ENCODE measurements at places on chromosomes 4 and X. TPM values are rescaled to one million over a fixed set of nuclear protein-coding genes. Genes with fewer than 3 reads are reported as not detected.

MSX1 gene
- total RNA-seq, result 7.5 TPM

TBC1D19 gene
- total RNA-seq, result 4.5 TPM

FGB gene
- total RNA-seq, result 0.36 TPM

CTAG1B gene
- not detected for total RNA-seq

MID2 gene
- total RNA-seq, result 19.2 TPM

KDR gene
- 0.63 TPM for total RNA-seq

NAP1L2 gene
- total RNA-seq, result 8.6 TPM

DCLK2 gene
- total RNA-seq, result 1.2 TPM

TMPRSS11B gene
- total RNA-seq, result not detected

GRCh38 chr4:105140684-105141490, 5.8 kb upstream of the TET2 start:
- DNase-seq, result peak; percentile 47

DNA sequence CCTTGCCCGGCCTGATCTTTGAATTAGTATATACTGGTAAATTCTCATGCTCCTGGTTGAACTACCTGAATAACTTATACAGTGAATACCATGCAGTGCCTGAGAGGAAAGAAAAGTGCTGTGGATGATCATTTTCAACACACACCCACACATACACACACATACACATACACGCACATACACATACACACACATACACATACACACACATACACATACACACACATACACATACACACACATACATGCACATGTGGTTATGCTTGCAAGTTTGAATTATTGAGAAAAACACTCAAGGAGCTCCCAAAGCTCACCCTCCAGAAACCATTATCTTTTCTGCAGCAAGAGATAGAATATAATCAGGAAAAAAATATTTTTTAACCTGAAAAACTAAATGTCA, 366.9 kb upstream of the RASGEF1B start:
- no peak for DNase-seq

GRCh38 chrX:103531002-103531401, 11.7 kb upstream of the RAB40A start:
- DNase-seq, result no peak

DNA sequence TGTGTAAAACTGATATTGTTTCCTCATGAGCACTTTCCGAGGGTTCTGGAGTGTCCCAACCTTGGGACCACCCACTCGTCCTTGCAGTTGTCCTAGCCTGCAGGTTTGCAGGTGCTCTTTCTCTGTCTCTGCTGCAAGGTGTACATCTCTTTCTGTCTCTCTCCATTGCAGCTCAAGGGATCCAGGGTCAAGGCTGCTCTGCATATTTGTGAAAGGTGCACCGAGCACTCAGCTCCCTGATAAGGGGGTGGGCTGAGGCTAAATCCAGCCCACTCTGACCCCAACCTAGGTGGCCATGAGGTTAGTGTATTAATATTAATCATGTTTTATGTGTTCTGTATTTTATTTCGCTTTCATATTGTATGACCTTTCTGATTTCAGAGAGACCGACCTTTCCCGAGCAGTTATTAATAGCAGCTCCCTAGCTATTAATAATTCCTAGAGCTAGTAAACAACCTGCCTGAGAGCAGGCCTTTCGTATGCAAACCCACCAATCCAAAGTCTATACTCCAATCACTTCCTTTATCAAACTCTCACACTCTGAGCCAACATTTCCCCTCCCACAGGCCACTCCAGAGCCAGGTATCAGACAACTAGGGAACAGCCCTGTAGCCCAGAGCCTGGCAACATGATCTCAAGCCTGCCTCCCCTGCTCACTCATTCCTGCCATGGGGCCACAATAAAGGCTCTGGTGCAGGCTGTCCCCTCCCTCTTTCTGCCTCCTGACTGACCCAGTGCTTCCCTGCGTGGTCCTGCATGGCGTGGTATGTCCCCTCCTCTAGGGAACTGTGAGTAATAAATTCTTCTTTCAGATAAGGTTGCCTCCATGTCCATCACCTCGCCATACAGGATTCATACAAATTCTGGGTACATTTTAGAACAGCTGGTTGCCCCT, 73.9 kb downstream of the SLC2A9 start:
- no peak for DNase-seq

- DNase-seq, result peak; percentile 95
Measured at GRCh38 chrX:115616943-115617563, 56.1 kb downstream of the PLS3 start.

DNA sequence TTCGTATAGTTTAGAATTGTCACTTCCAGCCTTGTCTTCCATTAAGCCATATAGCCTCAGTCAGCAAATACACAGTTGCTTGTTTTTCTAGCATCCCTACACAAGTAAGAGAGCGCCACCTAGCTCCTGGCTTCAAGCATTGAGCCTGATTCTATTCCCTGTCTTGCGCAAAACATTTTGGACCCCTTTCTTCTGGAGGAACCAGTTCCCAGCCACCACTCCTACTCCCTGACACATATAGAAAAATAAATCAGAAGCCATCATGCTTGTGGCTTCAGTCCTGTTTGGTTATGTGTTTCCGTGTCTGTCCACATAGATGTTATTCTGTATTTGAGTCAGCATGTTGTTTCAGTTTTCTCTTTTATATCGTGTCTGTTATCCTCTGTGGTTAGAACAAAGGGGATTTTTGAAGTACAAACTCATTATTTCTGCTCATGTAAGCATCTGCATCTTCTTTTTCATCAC, 59.9 kb downstream of the GK start:
- DNase-seq, result peak; percentile 70

DNA sequence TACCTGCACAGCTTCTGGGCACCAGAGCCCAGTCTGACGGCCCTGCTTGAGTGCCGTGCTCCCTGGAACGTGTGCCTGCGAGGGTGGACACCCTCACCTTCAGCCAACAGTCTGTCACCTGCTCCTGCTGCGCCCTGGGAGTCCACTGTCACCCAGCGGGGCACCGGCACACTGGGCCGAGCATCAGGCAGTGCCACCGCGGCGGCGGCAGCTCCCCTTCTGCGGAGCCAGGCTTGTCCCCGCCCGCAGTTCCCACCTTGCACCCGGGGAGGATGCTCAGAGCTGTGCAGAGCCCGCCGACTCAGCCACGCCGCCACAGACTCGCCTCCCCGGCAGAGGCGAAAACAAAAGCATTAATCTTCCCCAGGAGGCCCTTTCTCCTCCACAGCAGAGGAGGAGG, 86.8 kb downstream of the ABLIM2 start:
- DNase-seq, result no peak

DNA sequence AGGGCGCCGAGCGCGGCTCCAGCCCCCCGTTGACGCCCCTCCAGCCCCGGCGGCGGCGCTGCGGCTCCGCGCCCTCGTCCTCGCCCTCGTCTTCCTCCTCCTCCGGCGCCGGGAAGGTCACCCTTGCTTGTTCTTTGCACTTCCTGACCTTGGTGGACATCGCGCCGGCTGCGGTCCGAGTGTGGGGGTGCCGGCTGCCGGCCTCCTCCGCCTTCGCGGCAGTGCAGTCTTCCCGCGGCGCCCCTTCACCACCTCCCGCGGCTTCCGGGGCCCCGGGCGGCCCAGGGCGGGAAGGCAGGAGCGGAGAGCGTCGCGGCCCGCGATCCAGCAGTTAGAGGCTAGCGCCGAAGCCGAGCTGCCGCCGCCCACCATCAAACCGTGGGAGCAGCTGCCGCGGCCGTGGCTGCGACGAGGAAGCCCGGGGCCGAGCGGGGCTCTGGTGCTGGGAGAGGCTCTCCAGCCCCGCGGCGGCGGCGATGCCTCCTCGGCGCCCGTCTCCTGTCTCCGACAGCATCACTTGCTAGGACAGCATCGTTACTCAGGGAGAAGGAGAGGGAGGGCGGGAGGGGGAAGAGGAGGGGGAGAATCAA, at the start of gene TRPC3:
Gene TRPC3, minus strand, starts transcription at position 540 of the 590 bp plus-strand sequence. Its CDS starts 380 bp downstream, at position 160.
- no peak for DNase-seq

DNA sequence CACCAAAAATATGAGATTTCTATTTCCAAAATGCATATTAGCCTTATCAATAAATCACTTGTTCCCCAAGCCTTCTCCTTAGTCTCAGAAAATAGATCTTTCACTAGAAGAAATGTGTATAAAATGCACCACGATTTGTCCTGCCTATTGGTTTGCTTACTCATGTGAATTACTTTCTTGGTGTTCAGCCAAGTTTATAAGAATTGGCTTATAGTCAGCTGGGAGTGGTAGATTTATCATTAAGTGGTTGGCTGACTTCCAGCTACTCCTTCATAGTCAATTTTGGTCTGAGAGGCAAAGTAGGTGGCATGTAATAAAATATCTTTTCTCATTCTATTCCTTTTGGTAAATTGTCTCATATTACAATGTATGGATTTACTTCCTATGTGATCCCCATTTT, 1.3 kb downstream of the SULT1E1 start:
- peak; percentile 37 for DNase-seq

- no peak for DNase-seq
Measured at GRCh38 chr4:6525474-6525873, 49.5 kb upstream of the MAN2B2 start.

GRCh38 chr4:38233727-38234480, 273.7 kb downstream of the PTTG2 start:
- DNase-seq, result no peak

- DNase-seq, result no peak
Measured at GRCh38 chr4:6770581-6771228, 11.8 kb upstream of the KIAA0232 start.

DNA sequence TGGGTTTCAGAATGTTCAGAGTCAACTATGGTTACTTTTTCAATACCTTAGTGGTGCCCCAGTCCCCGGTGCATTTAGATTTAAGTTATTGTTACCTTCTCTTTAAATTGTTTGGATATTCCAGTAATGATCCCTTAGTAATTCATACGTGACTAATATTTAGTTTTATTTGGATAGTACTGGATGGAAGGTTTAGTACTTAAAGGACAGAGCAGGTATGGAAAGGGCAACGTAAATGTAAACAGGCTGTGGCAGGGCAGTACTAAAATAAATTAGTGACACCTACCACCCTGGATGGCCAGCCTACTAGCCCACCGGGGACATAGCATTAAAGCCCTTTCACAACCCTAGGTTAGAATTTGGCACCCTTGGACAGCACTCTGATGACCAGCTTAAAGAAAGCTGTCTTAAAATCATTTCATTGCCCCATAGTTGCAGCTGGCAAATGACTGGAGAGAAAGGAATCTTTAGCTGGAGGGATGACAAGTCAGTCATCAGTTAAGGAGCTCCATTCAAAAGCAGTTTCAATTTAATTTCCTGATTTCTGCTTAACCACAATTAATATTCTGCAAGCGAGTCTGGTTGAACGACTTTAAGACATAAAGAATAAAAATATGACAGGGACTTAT, 16.4 kb downstream of the PLP1 start:
- peak; percentile 82 for DNase-seq

GRCh38 chrX:131270080-131270479, 19.0 kb downstream of the IGSF1 start:
- no peak for DNase-seq

- DNase-seq, result peak; percentile 97
Measured at GRCh38 chrX:13669246-13669737, 16.4 kb downstream of the TCEANC start.

- DNase-seq, result no peak
Measured at GRCh38 chr4:129037093-129037492, 56.2 kb downstream of the SCLT1 start.

- peak; percentile 29 for DNase-seq
Measured at GRCh38 chrX:91414713-91415112, 19.9 kb upstream of the PABPC5 start.

DNA sequence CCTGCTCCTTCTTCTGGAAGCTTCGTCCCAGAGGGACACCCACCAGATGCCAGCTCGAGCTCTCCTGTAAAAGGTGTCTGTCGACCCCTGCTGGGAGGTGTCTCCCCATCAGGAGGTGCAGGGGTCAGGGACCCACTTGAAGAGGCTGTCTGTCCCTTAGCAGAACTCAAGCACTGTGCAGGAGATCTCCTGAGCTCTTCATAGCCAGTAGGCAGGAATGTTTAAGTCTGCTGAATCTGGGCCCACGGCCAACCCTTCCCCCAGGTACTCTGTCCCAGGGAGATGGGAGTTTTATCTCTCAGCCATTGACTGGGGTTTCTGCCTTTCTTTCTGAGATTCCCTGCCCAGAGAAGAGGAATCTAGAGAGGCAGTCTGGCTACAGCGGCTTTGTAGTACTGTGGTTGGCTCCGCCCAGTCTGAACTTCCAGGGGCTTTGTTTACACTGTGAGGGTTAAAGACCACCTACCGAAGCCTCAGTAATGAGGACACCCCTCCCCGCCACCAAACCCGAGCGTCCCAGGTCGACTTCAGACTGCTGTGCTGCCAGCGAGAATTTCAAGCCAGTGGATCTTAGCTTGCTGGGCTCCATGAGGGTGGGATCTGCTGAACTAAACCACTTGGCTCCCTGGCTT, 1383.0 kb upstream of the TENM3 start:
- DNase-seq, result no peak

DNA sequence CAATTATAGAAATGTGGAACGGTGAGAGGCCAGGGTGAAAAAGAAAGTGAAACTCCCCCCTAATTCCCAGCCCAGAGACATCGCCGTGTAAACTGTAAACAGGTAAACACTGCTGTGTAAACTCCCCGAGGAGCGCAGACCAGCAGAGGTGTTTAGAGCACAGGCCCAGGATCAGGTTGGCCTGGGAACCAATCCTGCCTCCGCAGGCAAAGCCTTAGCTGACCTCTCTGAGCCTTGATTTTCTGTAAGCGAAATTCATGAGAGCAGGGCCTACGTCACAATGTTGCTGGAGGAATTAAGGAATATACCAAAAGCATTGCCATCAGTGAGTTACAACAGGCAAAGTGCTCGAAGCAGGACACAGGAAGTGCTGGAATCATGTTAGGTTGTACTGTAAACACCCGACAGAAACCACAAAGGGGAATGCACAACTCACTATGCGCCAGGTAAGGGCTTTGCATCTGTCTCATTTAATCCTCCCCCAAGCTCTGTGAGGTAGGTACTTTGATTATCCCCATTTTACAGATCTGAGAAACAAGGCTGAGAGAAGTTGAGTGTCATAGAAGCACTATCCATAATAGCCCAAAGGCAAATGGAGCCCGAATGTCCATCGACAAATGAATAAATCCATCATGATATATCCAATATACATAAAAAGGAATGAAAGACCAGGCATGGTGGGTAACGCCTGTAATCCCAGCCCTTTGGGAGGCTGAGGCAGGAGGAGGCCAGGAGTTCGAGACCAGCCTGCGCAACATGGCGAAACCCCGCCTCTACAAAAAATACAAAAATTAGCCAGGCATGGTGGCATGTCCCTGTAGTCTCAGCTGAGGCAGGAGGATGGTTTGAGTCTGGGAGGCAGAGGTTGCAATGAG, 30.7 kb upstream of the KIAA0232 start:
- peak; percentile 34 for DNase-seq

DNA sequence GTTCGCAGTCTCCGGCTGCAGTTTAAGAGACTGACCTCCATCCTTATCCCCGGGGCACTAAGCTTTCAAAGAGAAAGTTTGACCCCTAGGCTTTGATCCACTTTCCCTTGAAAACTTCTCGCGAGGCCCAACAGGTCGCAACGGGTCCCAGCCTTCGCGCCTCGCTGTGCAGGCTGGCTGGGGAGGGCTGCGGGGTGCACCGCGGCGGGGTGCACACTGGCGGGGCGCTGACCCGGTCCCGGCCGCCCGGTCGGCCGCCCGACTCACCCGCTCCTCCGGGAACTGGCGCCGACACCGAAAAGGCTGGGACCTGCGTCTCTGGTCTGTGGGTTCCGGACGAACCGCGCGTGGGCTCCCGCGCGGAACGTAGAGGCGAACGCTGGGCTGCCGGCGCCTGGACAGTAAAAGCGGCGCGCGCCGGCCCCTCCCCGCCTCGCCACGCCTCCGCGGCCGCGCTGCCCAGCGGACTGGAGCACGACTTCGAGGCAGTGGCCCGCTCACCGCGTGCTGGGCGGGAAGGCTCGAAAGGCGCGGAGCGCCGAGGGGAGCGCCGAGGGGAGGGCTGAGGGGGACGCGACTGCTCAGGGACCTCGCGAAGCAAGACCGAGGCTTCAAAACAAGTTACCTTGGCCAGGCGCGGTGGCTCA, at the start of gene TAF7L:
Gene TAF7L, minus strand, starts transcription at position 378 of the 647 bp plus-strand sequence. CDS start 3,791 bp downstream, outside the sequence.
- no peak for DNase-seq
